ENCODE measurements at places on chromosomes 7 and 10. TPM values are rescaled to one million over a fixed set of nuclear protein-coding genes. Genes with fewer than 3 reads are reported as not detected.

Gene BAMBI
- 10.4 TPM for total RNA-seq

Gene METTL27
- total RNA-seq: 0.46 TPM

Gene UBE3C
- total RNA-seq: 112 TPM

Gene TYW1B
- 2.8 TPM for total RNA-seq

Gene POP7
- total RNA-seq: 38.1 TPM

Gene ANXA8L1
- not detected for total RNA-seq

Gene RALA
- 48.4 TPM for total RNA-seq

Gene RTKN2
- total RNA-seq: 10.6 TPM

Gene PON1
- 1.2 TPM for total RNA-seq

Gene TRIM73
- 4.4 TPM for total RNA-seq

Gene DNAJC12
- 25.6 TPM for total RNA-seq

Gene SFRP5
- total RNA-seq: 3.2 TPM

Gene HEPACAM2
- total RNA-seq: 0.23 TPM

Gene HGF
- 2.5 TPM for total RNA-seq

Gene GIMAP7
- 3.7 TPM for total RNA-seq

Gene CYP3A7
- not detected for total RNA-seq

Gene GHRHR
- total RNA-seq: 2.8 TPM

Gene TSPAN13
- total RNA-seq: 111 TPM

Gene SPDYE16
- 0.23 TPM for total RNA-seq

Gene ZMIZ2
- 20.3 TPM for total RNA-seq

Gene DNMBP
- total RNA-seq: 6.2 TPM

Gene ERVW-1
- not detected for total RNA-seq

Gene FAM241B
- 33.4 TPM for total RNA-seq

Gene SPDYE5
- not detected for total RNA-seq

Gene LRIT1
- total RNA-seq: not detected

Gene CASD1
- total RNA-seq: 117 TPM

Gene TFEC
- total RNA-seq: 2.1 TPM

Gene RHOBTB1
- 24.7 TPM for total RNA-seq

All from diencephalon (tissue), 1 donor.